Natural killer cell treated with Interleukin-12 subunit alpha and Interleukin-12 subunit beta and Interleukin-15 and Interleukin-18, amount 100 ng/mL, for 72 hours (primary cell): ENCODE measurements at places on chromosomes 1 and 21. TPM values are rescaled to one million over a fixed set of nuclear protein-coding genes. Genes with fewer than 3 reads are reported as not detected.

- no peak for DNase-seq
Observed at GRCh38 chr1:109896681-109897080, 14.0 kb upstream of the CSF1 start.

DNA sequence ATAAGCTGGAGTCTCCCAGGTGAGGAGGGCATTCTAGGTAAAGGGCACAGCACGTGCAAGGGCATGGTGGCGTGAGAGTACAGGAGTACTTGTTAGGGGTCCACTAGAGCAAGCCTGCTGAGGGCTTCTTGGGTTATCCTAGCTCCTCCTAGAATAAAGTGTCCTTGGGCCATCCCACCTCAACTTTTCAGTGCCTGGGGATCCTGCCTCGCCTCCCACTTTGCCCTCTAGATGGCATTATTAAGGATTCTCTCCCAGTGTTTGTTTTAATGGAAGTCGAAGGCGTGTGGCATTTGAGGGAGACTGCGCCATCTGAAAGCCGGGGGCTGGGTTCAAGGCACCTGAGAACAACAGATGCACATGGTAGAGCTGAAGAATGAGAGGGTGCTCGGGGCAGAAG is 74.5 kb upstream of the SELENON start:
- no peak for DNase-seq

DNA sequence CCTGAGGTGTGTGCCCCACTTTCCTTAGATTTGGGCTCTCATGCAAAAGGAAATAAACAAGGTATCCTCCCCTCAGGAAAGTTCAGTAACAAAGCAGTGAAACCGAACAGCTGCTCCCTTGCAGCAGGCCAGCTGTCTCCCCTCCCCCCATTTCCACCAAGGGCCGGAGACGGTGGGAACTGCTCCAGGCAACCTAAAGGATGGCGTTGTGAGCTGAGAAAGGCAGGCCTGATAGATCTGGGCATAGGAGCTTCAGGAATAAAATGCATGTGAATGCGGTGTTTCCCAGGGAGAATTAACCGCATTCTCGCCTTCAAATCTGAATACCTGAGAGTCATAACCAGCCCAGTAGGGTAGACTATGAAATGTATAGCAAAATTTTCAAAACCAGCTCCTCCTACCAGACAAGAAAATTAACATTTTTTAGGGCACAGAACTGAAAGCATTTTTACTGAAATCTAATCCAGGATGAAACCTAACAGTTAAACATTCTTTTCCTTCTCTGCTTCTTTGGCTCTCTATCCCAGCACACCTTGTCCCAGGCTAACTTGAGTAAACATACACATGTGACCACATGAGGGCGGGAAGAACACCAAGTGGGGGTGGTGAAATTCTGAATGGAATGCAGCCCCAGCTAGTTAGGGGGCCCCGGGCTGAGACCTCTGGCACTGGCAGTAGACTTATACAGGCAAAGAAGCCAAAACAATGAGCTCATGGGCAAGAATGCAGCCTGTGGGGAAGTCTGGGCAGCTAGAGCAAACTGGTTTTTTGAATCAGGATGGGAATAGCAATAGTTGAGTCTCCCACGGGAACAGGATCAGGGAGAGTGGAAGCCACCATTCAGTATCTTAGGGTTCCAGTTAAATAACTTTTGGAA is 11.5 kb downstream of the MCL1 start:
- peak; percentile 70 for DNase-seq

DNA sequence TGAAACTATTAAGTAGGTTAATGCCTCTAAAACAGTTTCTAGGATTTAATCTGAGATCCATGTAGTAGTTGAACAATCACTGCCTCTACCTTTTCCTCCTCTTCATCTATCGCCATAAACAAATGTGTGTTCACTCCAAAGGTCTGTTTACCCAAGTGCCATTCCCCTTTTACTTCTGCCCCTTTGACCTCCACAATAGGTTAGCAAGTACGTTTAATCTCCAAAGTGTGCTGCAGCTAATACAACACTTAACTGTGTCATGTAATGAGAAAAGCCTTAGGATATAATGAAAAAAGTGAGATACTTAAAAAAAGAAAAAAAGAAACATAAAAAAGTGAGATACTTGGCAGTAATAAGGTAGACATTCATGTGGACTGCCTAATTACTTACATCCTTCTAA is 28.2 kb downstream of the GPBP1L1 start:
- DNase-seq, result no peak

Gene KLHL12
- total RNA-seq, result 43.1 TPM
